NCI-H774 (cell line): ENCODE measurements at places on chromosomes 13 and 19.

DNA sequence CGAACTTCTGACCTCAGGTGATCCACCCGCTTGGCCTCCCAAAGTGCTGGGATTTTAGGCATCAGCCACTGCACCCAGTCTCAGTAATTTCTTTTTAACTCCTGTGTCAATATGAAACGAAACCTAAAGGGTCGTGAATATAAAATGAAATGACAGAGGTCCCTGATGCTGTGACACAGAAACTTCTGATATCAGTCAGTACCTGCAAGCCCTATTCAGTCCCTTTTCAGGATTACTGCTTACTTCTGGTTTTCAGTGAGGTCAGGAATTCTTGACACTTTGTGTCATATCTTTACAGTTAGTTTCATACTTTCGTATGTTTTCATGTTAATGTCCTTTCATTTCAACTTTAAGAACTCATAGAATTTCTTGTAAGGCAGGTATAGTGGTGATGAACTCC lies 58.7 kb downstream of the RNF17 start:
- DNase-seq = no peak

- DNase-seq = no peak
Observed at GRCh38 chr19:44927746-44928145, 13.3 kb downstream of the APOC1 start.

- no peak for DNase-seq
Observed at GRCh38 chr13:31184981-31185645, 14.7 kb upstream of the B3GLCT start.

- no peak for DNase-seq
Observed at GRCh38 chr13:103730407-103730806, 664.2 kb upstream of the SLC10A2 start.

GRCh38 chr19:14530005-14530348 lies 583 bp downstream of the TECR start:
- no peak for DNase-seq

- DNase-seq = no peak
Observed at GRCh38 chr13:52978989-52979388, 49.6 kb upstream of the OLFM4 start.

DNA sequence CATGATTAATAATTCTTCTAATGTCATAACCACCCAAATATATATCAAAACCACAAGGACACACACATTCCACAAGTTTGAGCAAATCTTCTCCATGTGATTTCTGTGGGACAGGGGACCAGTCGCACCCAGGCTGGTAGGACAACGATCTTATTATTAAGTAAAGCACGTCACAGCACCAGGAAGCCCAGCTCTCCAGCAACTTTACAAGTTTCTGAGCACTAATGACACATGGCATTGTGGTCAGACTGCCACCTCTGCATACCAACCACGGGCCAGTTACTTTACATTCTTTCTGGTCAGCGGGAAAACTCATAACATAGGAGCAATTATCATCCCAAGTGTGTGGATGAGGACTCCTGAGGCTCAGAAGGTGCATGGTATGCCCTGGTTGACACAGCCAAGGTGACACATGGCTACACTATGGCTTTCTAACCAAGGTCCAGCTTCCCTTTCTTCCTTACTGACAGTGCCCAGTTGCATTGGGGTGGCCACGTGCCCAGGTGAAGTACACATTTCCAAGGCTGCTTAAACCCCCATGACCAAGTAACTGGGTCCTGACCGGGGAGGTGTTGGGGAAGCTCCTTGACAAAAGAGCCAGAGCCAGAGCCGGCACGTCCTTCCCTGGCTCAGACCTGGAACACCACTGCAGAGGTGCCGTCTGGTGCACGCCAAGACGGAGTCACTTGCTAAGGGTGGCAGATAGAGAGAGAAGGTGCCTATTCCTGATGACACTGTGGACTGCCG lies 27.4 kb downstream of the LATS2 start:
- no peak for DNase-seq

GRCh38 chr13:32150794-32151193 lies 119.2 kb downstream of the FRY start:
- no peak for DNase-seq
